ENCODE measurements at places on chromosomes 12 and 14. TPM values are rescaled to one million over a fixed set of nuclear protein-coding genes. Genes with fewer than 3 reads are reported as not detected.

The NEMP1 gene
- 35.2 TPM for total RNA-seq

The RPL10L gene
- not detected for total RNA-seq

The L2HGDH gene
- total RNA-seq: 16.9 TPM

The PRMT5 gene
- 186 TPM for total RNA-seq

The RNASE3 gene
- total RNA-seq: not detected

The PPP1R1A gene
- 0.61 TPM for total RNA-seq

The CTDSP2 gene
- 82.7 TPM for total RNA-seq

The ANO4 gene
- 1.7 TPM for total RNA-seq

The IFI27 gene
- total RNA-seq: 3.8 TPM

The IAPP gene
- not detected for total RNA-seq

The TSPAN8 gene
- total RNA-seq: 0.76 TPM

The ACVRL1 gene
- total RNA-seq: 2.5 TPM
